Retina (tissue), 1 donor: ENCODE measurements at places on chromosomes 12 and 14.
A peak's percentile ranks its signal among the peaks of the same experiment; 100 is the strongest.

DNA sequence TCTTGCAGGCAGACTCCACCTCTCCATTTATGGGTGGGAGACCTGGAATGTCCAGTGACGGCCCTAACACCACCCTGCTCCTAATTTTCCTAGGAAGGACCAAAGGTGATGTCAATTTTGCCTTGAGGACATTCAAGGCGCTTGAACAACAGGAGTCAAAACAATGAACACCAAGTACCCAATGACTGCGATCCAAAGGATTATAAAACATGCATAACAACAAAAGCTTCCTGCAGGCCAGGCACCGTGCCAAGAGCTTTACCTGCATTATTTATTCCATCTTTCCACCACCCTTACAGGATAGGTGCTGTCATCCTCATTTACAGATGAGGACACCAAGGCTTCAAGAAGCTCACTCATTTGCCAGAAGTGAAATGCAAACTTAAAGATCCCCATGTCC lies 15.2 kb upstream of the FOXN3 start:
- DNase-seq, result no peak

GRCh38 chr14:99850709-99851108 lies 57.5 kb downstream of the EML1 start:
- peak; percentile 45 for DNase-seq

DNA sequence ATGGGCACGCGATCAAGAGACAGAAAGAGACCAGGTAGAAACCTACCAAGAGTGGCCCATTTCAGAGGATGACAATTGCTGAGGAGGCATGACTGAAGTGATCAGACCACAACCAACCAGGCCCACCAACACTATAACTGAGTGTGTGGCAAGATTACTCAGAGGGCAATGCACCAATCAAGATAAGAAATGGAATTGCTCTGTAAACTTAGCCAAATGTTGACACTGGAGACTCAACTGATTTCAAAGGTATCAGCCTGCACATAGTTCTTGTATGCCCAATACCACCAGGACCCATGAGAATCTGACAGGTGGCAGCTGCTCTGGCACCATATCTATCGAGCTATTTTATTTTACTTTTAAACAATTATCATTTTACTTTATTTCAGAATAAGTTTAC lies 128.9 kb downstream of the FOXN3 start:
- DNase-seq, result no peak

DNA sequence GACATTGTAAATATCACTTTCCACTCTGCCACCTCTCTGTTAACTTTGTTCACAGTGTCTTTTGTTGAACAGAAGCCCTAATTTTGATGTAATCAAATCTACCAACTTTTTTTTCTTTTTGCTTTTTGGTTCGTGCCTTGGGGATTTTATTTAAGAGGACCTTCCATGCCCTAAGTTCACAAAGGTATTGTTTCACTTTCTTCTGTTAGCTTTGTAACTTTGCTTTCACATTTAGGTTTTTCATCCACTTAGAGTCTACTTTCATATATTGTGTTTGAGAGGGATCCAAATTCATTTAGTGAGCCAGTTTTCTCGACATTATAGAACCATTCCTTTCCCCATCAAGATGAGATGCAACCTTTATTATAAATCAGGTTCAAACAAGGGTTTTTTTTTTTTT lies 275.7 kb upstream of the CRY1 start:
- no peak for DNase-seq

GRCh38 chr14:78933948-78934524 lies 763.9 kb downstream of the NRXN3 start:
- DNase-seq, result peak; percentile 70

- DNase-seq, result no peak
These were observed 4.7 kb upstream of the TUBA1C start for GRCh38 chr12:49260166-49260565.

DNA sequence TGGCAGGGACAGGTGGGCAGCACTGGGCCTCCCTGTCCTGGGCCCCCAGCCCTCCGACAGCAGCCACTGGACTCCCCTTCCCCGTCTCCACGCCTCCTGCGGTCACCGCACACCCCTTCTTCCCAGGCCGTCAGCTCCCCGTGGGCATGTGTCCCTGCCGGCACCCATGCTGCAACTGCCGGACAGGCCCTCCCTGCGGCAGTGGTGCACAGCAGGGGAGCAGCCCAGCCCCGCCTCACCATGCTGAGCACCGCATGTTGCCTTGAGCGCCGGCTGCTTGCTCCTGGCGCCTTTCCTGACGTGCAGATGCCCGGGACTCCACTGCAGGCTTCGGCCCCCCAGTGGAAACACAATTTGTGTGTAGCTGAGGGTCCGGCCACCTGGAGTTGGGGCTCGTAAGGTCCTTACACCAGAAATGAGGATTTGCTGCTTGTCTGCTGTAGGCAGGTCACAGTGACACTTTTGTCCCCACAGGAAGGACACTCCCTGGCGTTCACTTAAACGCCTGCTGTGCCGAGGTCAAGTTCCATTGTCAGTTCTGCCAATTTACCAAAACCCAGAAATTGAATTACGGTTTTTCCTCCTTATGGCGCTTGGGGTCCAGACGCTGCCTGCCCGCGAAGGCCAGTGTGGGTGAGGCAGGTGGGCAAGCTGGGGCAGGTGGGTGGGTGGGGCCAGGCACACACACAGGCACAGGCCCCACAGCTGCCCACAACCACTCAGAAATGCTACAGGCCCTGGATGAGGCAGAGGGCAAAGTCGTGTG lies 28.2 kb upstream of the MMP17 start:
- no peak for DNase-seq

DNA sequence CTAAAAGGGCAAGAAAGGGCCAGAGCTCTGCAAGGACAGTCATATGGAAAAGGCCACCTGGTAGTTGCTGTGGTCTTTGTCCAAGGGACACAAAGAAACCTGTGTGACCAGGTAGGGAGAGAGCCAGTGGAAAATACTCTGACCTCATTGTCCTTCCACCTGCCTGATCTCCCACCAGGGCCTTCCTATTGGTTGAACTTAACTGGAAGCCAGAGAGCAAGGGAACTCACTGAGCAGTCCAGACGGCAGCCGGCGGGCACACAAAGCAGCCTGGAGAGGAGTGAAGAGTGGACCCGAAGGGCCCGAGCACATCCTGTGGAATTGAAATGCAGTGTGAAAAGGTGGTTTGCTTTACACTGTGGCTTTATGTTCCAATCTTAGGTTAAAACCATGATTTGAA lies 120.7 kb downstream of the SLC25A21 start:
- DNase-seq, result no peak
